Muscle of leg (tissue), 16 donors: ENCODE measurements at places on chromosomes 3 and 15. TPM values are rescaled to one million over a fixed set of nuclear protein-coding genes. Genes with fewer than 3 reads are reported as not detected.

MAGI1 gene
- total RNA-seq = 14.1 TPM

ROPN1B gene
- not detected for total RNA-seq

KY gene
- 46.4 TPM for total RNA-seq

ISY1 gene
- total RNA-seq = 35.6 TPM

AMIGO3 gene
- total RNA-seq = 1.2 TPM

SEMA3B gene
- total RNA-seq = 51.8 TPM

PIERCE2 gene
- total RNA-seq = 1.4 TPM

DNA sequence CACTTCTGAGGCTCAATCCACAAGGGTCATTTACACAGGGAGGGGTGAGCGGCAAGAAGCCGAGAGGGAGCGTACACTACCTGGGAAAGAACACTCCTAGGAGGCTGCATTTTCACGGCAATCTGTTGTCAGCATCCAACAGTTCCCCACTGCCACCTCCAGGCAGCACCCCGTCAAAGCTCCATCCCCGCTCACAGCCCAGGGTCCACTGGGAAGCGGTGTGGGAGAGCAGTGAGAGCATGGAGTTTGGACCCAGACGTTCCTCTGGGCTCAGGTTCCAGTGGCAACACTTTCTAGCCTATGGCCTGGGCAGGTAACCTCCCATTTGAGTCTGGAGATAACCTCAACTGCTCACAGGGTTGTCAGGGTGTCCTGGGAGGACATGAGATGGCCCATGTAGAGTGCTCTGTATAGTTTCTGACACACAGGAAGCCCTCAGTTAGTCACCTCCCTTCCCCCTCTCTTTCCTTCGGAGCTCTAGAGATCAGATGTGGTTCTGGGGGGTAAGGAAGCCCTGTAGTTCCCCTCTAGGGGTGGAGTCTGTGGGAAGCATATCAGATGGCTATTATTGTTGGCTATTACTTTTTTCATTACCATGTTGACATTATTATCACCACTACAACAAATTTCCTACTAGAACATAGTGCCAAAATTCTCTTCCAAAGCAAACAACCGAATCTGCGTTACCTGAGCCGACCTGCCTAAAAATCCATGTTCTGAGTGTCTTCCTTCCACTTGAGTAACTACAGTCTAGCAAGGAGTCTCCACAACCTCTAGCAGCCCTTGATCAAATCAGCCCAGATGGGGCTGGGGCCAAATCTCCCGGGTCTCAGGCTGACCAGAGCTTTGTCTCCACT is 29.1 kb downstream of the RUVBL1 start:
- DNase-seq = no peak

DNA sequence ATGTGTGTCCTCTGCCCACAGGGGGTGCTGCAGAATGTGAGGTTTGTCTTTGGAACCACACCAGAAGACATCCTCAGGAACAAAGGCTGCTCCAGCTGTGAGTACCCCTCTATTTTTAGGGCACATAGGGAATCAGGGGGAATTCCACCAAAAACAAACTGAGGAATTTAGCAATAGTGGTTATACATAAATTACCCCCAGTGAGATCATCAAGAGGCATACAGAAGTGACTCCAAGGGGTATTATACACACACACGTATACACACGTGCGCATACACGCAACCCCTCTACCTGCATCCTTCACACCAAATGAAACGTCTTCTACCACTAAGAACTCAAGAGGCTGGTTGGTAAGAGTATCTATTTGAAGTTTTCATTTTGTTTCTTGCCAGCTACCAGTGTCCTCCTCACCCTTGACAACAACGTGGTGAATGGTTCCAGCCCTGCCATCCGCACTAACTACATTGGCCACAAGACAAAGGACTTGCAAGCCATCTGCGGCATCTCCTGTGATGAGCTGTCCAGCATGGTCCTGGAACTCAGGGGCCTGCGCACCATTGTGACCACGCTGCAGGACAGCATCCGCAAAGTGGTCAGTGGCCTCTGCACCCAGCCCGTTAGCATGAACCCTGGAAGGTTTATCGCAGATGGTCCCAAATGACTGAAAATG is 2.9 kb downstream of the THBS1 start:
- peak; percentile 48 for DNase-seq

GRCh38 chr3:66449411-66449974 is 51.3 kb downstream of the LRIG1 start:
- DNase-seq = peak; percentile 70

- no peak for DNase-seq
These were observed 38.0 kb downstream of the BBS4 start for GRCh38 chr15:72724028-72724427.

DNA sequence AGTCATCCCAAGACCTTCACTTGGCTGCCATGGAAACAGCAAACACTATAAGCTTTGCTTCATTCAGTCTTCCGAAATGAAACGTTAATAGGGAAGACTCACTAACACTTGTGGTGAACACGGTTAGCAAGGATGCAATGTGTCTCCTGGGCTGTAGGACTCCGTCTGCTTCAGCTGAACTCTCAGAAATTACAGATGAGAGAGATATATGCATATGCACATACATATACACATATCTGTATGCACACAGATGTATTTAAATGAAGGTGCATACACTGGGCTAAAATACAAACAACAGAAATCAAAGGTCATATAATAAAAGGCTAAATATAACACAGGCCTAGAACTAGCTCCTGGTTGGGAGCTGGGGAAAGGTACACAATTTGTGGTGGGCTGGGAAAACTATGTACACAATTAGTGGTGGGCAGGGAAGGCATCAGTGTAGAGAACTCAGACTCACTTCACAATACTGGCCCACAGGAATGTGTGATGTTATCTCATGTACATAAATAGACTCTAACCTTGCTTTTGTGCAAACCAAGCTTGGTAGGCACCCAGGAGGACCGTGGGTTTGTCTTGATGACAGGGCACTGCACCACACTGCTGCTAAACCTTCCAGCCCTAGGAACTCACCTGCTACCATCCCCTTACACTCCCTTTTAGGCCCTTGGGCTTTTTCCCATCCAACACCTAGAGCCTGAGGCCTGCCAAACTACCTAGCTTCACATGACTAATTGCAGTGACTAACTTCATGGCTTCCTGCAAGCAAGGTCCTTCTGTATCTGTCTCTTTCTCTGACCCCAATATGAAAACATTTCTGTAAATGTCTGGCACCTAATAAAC is 873.1 kb downstream of the NSUN3 start:
- DNase-seq = no peak

DNA sequence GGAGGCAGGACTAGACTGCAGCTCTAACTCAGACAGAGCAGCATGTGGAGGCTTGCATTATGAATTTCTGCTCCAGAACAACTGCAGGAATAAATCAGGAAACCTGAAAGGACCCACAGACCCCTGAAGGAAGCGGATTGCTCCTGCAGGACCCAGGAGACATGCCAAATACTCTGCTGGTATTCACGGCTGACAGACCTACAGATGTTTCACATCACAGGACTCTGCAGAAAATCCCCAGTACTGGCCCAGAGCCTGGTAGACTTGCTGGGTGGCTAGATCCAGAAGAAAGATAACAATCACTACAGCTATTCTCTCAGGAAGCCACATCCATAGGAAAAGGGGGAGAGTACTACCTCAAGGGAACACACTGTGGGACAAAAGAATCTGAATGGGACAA is 942.1 kb downstream of the AGBL1 start:
- DNase-seq = no peak

- DNase-seq = no peak
These were observed 8.9 kb upstream of the POLR2M start for GRCh38 chr15:57697588-57697987.

GRCh38 chr15:94682171-94682570 is 450.8 kb downstream of the MCTP2 start:
- peak; percentile 62 for DNase-seq

DNA sequence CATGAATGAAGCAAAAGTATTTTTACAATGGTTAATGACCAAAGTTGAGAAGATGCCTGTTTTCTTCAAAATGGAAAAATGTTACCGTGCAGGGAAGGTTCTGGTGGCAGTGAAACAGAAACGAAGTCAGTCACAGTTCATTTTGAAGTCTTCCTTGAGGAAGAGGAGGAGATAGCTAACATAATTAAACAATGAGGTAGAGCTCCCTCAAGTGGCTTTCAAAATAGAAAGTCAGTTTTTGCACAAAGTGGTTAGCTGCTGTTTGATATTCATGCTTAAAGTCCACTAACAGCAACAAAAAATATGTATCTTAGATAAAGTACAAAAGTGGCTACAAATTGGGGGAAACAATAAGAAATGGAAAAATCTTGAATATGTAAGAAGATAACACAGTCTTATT is 87.3 kb downstream of the TFG start:
- no peak for DNase-seq
